HFFc6 (cell line): ENCODE measurements at places on chromosomes 5 and 9. TPM values are rescaled to one million over a fixed set of nuclear protein-coding genes. Genes with fewer than 3 reads are reported as not detected.
A peak's percentile ranks its signal among the peaks of the same experiment; 100 is the strongest.

The SEMA5A gene
- total RNA-seq = 58.3 to 67.2 TPM (median 61.4 TPM) in 3 replicates

DNA sequence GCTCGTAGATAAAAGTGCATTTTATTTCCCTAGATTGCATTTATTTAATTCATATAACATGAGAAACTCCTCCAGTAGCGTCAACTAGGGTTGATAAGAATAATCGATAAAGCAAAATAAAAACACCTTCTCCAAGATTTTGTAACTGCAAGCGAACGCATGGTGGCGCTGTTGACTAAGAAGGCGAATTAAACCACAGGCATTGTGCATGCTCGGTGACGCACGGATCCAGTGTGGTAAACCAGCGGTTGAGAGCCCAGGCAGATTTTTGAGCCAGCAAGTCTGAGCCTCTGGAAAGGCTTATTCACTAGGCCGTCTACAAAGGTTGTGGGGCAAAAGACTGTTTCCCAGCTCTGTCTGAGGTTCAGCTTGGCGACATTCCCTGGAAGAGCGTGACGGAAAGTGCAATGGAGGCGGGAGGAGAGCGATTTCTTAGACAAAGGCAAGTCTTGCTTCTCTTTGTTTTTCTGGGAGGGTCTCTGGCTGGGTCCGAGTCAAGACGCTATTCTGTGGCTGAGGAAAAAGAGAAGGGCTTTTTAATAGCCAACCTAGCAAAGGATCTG, at the start of gene PCDHB3:
TSS of gene PCDHB3 (plus strand) at position 231 of the 563 bp plus-strand sequence. CDS start at position 408, 177 bp downstream.
- H3K27me3 ChIP-seq = peaks cover 3% of the 10 kb centered on the region; the same call in 1 of the 2 replicates
- peak within 1 kb of the TSS; percentile 81 for H3K4me3 ChIP-seq
- H3K36me3 ChIP-seq = peaks cover 13% of the 10 kb centered on the region
- peak within 1 kb of the TSS; percentile 36 for H3K27ac ChIP-seq
- peak; percentile 68 for DNase-seq

GRCh38 chr5:85320495-85320894, 935.8 kb upstream of the EDIL3 start:
- DNase-seq = no peak
- no peaks in the 10 kb centered on the region for H3K27me3 ChIP-seq
- H3K4me3 ChIP-seq = no peak overlapping the region
- H3K36me3 ChIP-seq = no peaks in the 10 kb centered on the region

- peaks cover 51% of the 10 kb centered on the region for H3K4me1 ChIP-seq
- H3K27me3 ChIP-seq = peaks cover 1% of the 10 kb centered on the region
- no peak overlapping the region for H3K27ac ChIP-seq
- H3K4me3 ChIP-seq = no peak overlapping the region
- DNase-seq = peak; percentile 38
- H3K36me3 ChIP-seq = peaks cover 2% of the 10 kb centered on the region; the same call in 1 of the 2 replicates
Observed at GRCh38 chr5:140349244-140349643, 2.8 kb upstream of the HBEGF start.

- peak; percentile 10 for DNase-seq
- no peaks in the 10 kb centered on the region for H3K36me3 ChIP-seq
- H3K4me3 ChIP-seq = no peak overlapping the region
- H3K27ac ChIP-seq = no peak overlapping the region
- peaks cover 28% of the 10 kb centered on the region for H3K4me1 ChIP-seq
Observed at GRCh38 chr5:169837686-169838085, 142.6 kb downstream of the INSYN2B start.

DNA sequence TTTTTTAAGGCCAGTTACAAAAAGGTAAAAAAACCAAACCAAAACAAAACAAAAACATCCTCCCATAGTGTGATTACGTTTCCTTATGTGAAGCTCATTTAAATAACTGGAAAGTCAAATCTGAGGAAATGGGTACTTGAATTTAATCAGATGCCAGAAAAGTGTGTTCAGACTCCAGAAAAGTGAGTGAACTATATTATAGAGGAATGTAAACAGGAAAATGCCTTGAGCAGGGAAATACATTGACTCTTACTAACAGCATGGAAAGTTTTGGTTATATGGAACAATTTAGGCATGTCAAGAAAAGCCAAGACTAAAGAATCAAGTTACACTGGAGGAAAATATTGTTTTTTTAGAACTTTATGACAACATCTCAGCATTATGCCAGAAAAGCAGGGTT, 37.8 kb upstream of the RNF20 start:
- peaks cover 34% of the 10 kb centered on the region for H3K4me1 ChIP-seq
- peak; percentile 65 for DNase-seq
- H3K27ac ChIP-seq = peak overlapping the region; percentile 75
- no peaks in the 10 kb centered on the region for H3K27me3 ChIP-seq
- H3K36me3 ChIP-seq = peaks cover 8% of the 10 kb centered on the region

- H3K27ac ChIP-seq = no peak overlapping the region
- H3K4me3 ChIP-seq = no peak overlapping the region
- no peak for DNase-seq
- peaks cover 2% of the 10 kb centered on the region; the same call in 1 of the 2 replicates for H3K27me3 ChIP-seq
- no peaks in the 10 kb centered on the region for H3K36me3 ChIP-seq
Observed at GRCh38 chr5:102617191-102618187, 118.7 kb upstream of the SLCO6A1 start.

DNA sequence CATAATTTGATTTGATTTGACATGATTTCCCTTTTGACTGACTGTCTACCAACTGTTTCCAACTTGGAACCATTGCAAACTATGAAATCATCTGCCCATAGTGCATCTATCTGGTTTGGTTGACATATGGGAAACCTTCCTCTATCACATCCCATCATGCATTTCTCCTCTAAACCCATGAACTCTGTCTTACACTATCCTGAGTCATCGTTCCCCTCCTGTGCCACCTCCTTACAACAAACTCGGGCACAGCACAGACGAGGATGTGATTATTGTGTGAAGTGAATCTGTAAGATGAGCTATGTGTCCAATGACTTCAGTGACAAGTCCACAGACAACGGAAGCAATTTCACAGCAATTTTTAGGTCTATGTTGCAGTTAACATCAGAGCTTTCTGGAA, 126.1 kb downstream of the NPR3 start:
- no peak for DNase-seq
- H3K4me3 ChIP-seq = no peak overlapping the region
- no peak overlapping the region for H3K27ac ChIP-seq
- H3K36me3 ChIP-seq = 0 out of 2 replicates have a peak, but pooled peaks cover 3% of the 10 kb centered on the region
- peaks cover 12% of the 10 kb centered on the region for H3K27me3 ChIP-seq
- peaks cover 21% of the 10 kb centered on the region for H3K4me1 ChIP-seq

DNA sequence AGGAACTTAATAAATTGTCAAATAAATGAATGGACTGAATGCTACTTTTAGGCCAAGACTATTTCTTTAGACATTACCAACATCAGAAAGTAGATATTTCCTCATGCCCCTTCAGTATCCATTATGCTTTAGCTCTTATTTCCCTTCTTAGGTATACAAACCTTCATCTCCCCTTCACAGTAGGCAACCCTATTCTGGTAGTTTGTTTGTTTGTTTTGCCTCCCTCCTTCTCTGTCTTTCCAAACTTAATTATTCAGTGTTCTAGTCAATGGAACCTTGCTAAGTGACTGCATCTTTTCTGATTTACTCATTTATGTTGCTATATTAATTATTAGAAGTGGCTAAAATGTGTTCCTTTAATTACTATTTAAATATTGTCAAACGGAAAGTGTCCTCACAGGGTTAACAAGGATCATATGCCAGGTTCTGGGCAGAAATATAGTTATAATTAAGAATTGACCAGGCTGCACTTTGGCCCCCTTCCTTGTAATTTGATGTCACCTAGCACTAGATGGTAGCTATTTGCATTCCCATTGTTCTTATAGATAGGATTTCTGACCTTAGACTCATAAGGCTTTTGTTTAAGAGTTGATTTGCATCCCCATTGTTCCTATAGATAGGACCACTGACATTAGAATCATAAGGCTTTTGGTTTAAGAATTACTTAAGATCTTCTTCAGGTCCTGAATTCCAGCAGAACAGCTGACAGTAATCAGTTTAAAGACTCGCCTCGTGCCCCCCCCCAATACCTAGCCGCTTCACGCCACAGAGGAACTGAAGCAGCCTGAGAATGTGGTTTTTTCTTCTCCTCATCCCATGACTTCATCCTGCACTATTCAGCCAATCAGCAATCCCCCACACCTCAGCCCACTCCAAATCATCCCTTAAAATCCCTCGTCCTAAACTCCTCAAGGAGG, 84.4 kb upstream of the NUDT12 start:
- H3K4me3 ChIP-seq = no peak overlapping the region
- no peak for DNase-seq
- no peaks in the 10 kb centered on the region for H3K36me3 ChIP-seq
- no peaks in the 10 kb centered on the region for H3K27me3 ChIP-seq
